ENCODE measurements at places on chromosomes 5 and 9.

DNA sequence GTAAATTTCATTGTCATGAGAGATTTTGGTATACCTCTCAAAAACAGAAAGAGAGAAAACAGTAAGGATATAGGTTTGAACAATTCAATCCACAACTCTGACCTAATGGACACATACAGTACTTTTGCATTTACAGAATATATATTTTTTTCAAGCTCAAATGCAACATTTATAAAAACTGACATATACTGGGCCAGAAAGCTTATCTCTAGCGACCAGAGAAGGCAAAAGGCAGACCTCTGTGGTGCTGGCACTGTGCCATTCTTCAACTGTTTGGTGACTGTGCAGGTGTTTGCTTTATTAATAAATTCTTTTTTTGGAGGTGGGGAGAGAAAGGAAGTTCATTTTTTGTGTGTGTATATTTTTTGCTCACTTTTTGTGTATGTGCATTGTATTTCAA, 6.0 kb upstream of the PLAC8L1 start:
- no peak for DNase-seq

DNA sequence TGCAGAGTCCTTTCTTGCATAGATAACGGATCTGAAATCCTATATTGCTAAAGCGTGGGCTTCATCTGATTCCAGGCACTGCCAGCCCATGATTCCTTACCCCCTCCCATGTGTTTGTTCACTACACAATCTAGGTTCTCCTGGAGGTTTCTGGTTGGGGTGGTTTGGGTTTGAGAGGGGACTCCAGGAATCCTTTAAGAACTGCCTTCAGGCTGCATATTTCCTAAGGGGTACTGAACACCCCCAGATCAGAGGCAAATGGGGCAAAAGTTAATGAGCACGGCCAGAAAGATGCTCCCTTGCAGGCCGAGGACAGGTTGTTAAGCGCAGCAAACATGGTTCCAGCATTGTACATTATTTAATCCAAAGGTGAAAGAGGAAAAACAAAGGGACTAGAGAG, 9.9 kb downstream of the NR2F1 start:
- DNase-seq, result no peak

- peak; percentile 77 for DNase-seq
Measured at GRCh38 chr9:136488247-136489214, 5.7 kb upstream of the SEC16A start.

- peak; percentile 10 for DNase-seq
Measured at GRCh38 chr9:99866398-99866797, 40.1 kb upstream of the STX17 start.

GRCh38 chr9:123418506-123418905, 62.5 kb downstream of the CRB2 start:
- no peak for DNase-seq

- DNase-seq, result no peak
Measured at GRCh38 chr5:6527749-6528455, 79.2 kb downstream of the UBE2QL1 start.

- no peak for DNase-seq
Measured at GRCh38 chr9:37486256-37486615, 488 bp downstream of the POLR1E start.

GRCh38 chr9:38149647-38150046, 80.6 kb upstream of the SHB start:
- DNase-seq, result no peak

GRCh38 chr5:138490648-138491283, 25.5 kb downstream of the EGR1 start:
- DNase-seq, result no peak

GRCh38 chr5:105970919-105971318, 1699.8 kb downstream of the EFNA5 start:
- no peak for DNase-seq

DNA sequence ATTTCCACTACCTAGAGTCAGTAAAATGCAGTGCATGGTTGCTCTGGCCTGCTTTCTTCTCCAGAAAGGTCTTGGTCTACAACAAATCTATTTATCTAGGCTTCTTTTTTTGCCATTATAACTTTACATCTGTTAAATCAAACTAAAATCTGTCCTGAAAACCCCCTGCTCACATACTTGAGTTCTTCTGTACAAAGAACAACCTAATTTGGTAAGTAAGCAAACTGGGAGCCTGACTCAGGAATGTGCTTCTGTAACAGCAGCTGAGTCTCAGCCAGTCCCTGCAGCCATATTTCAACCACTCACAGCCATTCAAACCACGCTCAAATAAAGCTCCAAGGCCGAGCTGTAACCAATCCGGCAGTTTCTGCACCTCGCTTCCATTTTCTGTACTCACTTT, 95.8 kb downstream of the PLPP1 start:
- DNase-seq, result peak; percentile 51

GRCh38 chr5:171581781-171582180, 162.3 kb downstream of the FGF18 start:
- no peak for DNase-seq

DNA sequence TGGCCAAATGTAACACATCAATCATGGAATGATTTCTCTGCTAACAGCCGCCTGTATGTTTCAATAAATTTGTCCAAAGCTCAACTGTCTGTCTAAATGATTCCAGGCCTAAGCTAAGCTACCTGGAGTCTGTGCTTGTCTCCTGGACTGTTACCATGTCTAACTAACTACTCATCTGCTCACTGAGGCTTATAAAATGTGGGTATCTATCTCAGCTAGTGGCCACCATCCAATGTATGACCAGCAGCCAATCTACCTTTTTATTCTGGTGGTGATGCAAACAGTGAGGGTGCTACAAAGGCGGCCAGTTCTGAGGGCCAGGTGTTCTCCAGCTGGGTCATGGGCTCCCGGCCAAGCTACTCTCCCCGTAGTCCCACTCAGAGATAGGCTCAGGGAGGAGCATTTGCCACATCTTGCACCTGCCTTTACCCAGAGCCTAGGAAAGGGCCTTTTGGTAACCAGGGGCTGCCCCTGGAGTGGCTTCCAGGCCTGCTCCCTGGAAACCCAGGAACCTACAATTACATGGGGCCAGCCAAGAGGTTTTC, 59.1 kb downstream of the PFDN1 start:
- DNase-seq, result no peak

DNA sequence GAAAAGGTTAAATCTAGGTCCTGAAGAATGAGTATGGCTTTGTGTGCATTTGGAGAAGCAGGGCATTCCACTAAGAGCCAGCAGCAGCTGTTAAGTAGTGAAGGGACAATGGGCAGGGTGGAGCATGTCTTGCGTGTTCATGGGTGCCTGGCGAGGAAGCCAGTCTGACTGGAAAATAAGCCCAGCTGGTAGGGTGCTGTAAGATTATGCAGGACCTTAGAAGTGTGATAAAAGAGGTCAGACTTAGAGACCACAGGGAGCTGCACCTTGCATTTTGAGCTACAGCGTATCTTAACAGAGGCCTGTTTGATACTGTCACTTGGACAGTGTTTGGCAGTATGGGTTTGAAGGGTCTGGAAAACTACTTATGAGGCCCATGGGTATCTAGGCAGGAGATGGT, 131.7 kb upstream of the ELL2 start:
- no peak for DNase-seq

DNA sequence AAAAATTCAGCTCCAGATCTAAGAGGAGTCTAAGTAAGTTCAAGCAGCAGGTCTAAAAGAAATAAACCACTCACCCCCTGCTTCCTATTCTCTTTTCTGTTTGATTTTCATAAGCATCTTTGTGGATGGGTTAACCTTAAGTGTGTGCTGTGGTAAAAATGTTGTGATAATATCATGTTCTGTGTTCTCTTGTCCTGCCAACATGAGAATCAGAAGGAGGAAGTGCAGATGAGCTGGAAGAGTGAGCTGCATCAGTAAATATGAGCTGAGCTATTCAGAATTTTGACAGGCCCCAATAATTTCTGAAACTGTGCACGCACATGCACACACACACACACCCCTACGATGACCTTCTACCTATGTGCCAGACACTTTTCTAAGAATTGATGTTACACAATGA, 186.5 kb upstream of the ANKRD55 start:
- DNase-seq, result no peak

GRCh38 chr5:178312880-178313282, 80.3 kb upstream of the PHYKPL start:
- no peak for DNase-seq

- no peak for DNase-seq
Measured at GRCh38 chr5:94849821-94850736, 231.6 kb downstream of the SLF1 start.

DNA sequence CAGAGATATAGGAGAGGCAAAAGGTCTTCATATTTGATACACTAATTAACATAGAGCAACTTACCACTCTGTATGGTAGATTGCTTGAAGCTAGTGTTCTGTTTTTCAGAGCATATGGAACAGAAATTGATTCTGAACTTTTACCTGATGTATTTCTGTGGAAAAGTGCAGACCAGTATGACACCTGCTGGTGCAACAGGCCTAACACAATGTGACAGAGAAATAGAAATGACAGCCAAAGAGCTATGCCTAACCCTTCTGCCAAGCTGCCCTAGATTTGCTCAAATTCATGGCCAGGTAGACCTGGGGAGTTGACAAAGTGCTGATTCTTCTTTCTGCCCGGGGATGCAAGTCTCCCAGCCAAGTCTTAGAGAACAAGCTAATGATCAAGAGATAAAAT, 65.4 kb upstream of the RNF180 start:
- no peak for DNase-seq

DNA sequence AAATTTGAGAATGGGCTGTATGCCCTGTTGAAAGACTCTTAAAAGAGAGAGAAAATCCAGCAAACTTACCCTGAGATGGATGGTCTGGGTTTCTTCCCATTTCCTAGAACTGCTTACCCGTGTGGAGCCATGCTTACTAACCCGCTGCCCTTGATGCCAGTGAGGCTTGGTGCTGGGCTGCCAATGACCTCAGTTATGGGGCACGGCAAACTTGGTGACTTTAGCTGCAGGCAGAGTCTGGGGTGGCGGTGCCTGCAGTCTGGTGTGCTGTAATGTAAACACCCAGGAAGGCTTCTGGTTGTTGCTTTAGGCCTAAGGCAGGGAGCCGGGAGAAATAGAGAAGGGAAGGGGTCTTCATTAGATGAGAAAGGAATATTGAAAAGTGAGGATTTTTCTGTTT, 7.3 kb upstream of the TENT4A start:
- no peak for DNase-seq

- no peak for DNase-seq
Measured at GRCh38 chr9:128188209-128188608, 3.2 kb downstream of the CIZ1 start.
